ENCODE measurements at places on chromosomes 13 and 19. TPM values are rescaled to one million over a fixed set of nuclear protein-coding genes. Genes with fewer than 3 reads are reported as not detected.

Gene ZNF579
- total RNA-seq = 4.1 TPM

Gene KIR2DL3
- not detected for total RNA-seq

Gene ACTN4
- total RNA-seq = 178 TPM

Gene N4BP2L1
- total RNA-seq = 13.5 TPM

Gene RFPL4A
- 2.5 TPM for total RNA-seq

All from tongue (tissue), 3 donors.